CD4-positive, alpha-beta T cell treated with Interleukin-2 at 100 ng/mL for 4 hours (primary cell): ENCODE measurements at places on chromosomes 12 and 14.

DNA sequence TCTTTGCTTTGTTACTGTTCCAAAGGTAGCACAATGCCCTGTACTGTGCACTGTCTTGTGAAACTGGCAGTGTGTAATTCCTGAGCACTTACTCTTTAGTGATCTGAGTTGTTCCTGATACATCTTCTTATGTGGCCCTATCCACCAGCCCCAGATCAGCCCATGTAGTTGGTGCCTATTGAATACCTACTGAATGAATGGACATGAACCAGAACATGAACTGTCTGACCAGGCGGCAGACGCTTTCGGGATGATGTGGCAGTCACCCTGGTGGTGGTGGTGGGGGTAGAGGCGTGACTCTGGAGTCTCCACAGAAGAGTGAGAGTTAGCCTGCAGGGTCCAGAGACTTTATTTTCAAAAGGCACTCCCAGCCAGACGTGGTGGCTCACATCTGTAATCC is 46.6 kb upstream of the PAPOLA start:
- DNase-seq = no peak

- no peak for DNase-seq
Observed at GRCh38 chr14:104939666-104940410, 15.2 kb downstream of the PLD4 start.

DNA sequence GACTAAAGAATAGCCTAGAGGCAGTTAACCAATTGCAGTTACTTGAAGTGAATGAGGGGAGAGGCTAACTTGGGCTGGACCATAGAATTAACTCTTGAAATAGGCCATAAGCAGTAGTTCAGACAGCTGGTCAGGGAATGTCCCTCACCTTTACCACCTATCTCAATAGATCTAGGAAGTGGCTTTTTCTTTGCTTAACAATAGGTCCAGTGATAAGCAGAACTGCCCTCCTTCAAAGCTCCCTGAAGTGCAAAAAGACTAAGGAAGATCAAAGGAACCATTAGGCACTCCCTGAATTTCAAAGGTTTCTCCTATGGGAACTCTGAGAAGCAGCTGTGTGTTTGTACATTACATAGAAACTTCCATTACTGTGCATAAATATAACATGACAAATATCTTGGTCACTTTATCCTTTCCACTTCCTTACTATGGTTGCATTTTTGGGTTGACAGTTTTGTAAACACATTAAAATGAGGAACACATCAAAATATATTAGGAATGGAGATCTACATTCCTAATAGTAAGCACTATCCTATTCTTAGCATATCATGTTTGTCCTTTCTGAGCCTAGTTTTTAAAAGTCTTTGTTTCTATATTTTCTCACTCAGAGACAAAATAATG is 7.2 kb upstream of the NAA30 start:
- DNase-seq = no peak

DNA sequence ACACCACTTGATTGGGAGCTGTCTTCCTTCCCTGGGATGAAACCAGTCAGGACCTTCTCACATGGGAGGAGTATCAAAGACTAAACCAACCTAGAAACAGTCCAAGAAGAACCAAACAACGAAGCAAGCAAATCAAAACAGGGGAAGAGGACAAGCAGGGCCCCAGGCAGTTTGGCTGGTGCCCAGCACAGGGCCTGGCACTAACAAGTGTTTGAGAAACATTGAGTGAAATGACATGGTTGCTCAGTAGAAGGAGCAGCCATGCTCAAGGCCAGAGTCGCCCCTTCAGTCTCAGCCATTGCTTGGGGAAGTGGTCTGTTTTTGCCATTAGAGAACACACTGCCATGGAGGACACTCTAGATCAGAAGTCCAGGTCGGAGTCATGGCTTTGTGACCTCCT is 323.1 kb downstream of the CACNA1C start:
- DNase-seq = no peak

DNA sequence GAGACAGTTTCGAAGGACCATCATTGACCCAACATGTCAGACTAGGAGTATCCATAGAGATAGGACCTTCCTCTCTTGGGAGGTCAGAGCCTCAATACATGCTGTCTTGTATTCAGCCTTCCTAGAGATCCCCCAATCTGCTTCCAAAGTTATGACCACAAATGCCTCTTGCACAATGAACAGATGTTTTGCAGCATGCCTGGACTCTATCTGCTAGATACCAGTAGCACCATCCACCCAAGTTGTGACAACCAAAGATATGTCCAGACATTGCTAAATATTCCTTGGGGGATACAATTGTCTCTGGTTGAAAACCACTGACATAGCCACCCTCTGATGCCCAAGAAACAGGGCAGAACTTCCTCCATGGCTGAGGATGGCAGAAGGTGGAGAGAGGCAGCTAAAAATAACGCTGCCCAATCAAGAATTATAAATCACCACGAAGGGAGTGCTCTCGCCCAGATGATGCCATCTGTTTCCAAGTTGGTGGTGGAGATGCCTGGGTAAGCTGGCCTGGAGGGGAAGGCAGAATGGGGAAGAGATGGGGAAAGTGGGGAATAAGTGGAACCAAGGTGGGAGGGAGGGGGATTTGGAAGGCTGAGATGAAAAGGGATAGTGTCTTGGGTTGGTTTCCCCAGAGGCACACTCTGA is 42.9 kb upstream of the NOS1 start:
- DNase-seq = no peak

DNA sequence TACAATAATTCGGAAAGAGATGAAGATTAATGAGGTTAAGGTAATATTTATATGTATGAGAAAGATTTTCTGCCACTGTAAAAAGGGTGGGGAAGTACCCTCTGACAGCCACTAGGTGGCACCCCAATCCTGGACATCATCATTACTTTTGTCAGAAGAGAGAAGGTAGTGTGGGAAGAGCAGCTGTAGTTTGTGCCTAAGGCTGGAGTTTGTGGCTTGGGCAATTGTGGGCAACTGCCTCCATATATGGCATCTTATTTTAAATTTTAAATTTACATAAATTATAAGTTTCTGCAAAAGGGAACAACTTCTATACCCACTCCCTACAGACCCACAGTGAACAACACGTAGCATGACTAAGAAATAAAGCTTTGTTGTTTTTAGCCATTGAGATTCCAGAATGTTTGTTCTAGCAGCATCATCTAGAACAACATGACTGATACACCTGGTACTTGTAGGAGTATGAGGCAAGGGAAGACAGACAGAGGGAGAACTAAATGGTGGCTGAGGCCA is 34.4 kb upstream of the SYCP3 start:
- DNase-seq = peak; percentile 82

DNA sequence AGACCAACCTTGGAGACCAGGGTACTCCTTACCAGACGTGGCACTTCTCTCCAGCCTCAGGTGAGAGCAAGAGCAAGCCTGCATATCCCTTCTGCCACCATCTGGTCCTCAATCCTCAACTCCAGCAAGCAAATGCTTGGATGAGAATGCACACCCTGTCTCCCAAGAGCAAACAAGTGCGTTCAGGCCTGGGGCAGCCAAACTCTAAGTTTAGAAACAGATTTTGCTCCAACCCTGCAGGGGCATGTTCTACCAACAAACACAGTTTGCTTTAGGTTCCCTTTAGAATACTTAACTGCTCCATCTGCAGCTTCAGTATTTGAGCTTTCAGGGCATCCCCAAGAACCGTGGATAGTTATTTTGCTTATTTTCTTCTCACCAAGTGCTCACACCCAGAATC is 55.9 kb upstream of the FICD start:
- DNase-seq = no peak

- no peak for DNase-seq
Observed at GRCh38 chr12:97767347-97767746, 304.7 kb downstream of the RMST start.

GRCh38 chr12:126668961-126669360 is 1598.0 kb upstream of the TMEM132C start:
- DNase-seq = no peak

DNA sequence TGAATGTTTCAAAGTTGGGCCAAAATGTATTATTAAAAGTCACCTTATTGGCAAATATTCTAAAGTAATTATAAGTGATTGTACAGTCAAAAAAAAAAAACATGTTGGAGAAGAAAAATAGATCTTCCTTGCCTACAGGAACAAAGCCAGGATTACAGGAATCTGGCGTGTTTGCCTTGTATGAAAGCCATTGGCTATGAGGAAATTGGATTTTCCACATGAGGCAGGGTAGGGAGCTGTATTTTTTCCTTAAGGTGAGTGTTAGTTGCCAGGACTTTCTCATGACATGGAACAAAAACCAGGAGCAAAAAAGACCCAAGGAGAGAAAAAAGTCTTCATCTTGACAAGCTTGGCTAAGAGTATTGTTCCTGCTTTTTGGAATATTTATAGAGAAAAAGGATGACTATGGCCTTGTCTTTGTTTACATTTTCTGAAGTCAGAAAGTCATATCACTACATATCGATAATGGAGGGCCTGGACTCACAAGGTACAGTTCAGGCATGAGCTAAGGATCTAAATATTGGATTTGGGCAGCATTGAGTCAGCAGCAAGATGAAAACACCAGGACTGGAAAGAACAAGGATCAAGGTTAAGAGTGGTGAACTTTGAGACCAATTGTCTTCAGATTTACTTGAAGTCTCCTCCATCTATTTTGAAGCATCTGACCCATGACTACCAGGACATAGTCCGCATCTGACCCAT is 68.4 kb upstream of the FLRT2 start:
- DNase-seq = no peak

GRCh38 chr14:64195199-64195598 is 99.0 kb downstream of the ESR2 start:
- DNase-seq = peak; percentile 39

DNA sequence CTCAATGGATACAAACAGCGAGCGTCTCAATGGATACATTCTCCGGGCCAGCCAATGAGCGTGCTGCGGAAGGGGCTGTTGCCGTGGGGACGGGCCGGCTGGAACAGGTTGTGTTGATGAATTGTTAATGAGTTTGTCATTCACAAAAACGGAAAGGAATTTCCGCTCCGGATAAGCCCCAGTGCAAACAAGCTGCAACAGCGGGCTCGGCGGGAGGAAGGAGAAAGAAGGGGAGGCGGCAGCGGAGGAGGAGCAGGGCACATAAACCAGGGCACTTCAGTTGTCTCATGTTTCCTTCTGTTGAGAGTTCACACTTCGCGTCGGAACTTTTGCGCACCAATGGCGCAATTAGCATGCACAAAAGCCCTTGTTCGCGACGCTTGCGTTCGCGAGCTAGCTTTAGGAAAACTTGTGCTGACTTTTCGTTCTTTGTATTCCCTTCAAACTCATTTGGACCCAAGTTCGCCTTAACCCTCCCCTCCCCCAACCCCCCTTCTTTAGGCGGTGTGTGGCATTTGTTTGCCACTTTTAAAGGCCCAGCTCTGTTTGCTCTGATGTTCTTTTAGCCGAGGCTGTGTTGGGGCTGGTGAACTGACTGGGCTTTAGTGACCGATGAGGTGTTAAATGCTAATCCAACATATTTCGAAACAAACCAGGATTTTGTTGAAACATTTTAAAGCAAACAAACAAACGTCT is at the start of gene DUSP6:
DUSP6 (minus strand) TSS at position 10 of the 696 bp plus-strand sequence. CDS start 462 bp downstream, outside the sequence.
- peak; percentile 91 for DNase-seq

DNA sequence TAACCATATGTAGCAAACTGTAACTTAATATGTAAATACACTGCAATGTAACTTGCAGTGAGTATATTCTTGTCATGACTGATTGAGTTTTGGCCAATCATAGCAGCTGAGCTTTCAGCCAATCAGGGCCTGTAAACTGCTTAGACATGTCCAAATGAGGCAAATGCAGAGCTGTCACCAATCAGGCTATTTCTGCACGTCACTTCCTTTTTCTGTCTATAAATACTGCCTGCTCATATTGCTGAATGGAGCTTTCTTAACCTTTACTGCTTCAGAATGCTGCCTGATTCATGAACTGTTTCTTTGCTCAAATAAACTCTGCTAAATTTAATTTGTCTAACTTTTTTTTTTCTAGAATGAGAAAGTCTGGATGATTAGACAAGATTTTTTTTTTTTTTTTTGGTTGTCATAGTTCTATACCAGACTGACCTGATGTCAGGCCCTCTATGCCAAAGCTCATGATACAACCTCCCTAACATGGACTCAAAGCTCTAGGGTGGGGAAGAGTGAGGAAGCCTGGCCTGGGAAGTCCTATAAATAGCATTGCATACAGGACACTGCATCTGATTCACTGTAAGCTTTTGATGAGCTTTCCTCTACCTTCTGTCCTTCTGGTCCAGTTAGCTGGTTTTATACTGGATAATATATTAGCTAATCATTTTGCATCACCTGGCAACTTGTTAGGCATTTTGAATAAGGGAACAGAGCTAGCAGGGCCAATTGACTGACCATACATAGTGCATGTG is 12.0 kb downstream of the MGP start:
- no peak for DNase-seq

DNA sequence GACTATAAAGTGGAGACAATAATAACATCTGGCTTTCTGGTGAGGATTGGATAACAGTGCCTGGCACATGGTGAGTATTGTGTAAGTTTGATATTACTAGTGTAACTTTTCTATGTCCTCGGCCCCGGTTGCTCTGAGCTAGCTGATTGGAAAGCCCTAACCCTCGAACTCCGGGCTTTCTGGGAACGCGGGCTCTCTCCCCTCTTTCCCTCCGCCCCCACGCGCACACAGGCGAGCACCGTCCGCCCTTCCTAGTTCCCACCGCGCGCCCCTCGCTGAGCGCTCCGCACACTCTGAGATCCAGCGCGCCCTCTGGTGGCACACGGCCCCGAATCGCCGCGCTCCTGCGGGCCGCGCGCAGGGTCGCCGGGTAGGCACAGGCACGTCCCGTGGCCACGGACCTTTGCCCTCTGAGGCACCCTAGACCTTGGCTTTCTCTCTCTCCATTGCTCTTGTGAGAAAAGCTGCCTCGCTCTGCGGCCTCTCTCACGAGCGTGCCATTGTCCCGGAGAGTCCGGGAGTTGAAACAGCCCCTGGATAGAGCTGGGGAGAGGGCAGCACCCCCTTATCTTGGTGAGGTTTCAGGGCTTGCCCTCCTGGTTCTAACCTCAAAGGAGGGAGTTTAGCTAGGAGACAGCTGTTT is 23.2 kb upstream of the ESRRB start:
- DNase-seq = peak; percentile 14

DNA sequence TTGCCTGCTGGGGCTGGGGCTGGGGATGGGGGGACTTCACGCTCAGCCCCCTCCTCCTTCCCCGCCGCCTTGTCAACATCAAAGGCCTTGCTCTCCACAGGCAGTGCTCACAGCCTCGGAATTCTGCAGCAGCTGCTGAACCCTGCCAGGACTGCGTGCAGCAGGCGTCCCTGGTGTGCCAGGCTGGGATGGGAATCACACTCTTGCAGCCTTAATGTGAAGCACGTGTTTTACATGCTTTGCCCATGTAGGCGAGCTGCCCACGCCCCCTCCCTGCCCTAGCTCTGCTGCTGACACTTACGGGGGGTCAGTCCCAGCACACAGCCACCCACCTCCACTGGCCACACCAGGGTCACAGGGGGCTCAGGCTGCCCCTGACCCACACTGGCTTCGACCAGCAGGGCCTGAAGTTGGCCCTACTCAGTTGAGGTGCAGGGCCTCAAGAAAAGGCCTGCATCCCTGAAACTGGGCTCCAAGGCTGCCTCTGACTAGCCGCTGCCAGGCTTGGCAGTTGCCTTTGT is 276.2 kb upstream of the RTL1 start:
- DNase-seq = no peak

GRCh38 chr12:67589078-67589477 is 59.5 kb upstream of the DYRK2 start:
- DNase-seq = no peak

GRCh38 chr14:54798465-54799124 is 104.0 kb downstream of the GCH1 start:
- DNase-seq = no peak

GRCh38 chr12:106183735-106184134 is 45.0 kb upstream of the NUAK1 start:
- no peak for DNase-seq

- DNase-seq = no peak
Observed at GRCh38 chr12:25719505-25719904, 166.4 kb upstream of the LMNTD1 start.

GRCh38 chr12:108693751-108694150 is 37.6 kb downstream of the CORO1C start:
- no peak for DNase-seq
